ENCODE measurements at places on chromosomes 5 and 9. TPM values are rescaled to one million over a fixed set of nuclear protein-coding genes. Genes with fewer than 3 reads are reported as not detected.

Gene PAPPA
- total RNA-seq = 2.3 TPM

Gene FAT2
- 125 TPM for total RNA-seq

Gene CD274
- 0.64 TPM for total RNA-seq

Gene GPR151
- not detected for total RNA-seq

Gene TOR2A
- total RNA-seq = 16.1 TPM

Gene MARVELD2
- total RNA-seq = 27.3 TPM

Gene TAL2
- total RNA-seq = not detected

Gene CATSPER3
- total RNA-seq = not detected

Gene ARHGEF37
- total RNA-seq = 68.5 TPM

Gene MYO10
- total RNA-seq = 46.0 TPM

Gene OBP2A
- 1.7 TPM for total RNA-seq

DNA sequence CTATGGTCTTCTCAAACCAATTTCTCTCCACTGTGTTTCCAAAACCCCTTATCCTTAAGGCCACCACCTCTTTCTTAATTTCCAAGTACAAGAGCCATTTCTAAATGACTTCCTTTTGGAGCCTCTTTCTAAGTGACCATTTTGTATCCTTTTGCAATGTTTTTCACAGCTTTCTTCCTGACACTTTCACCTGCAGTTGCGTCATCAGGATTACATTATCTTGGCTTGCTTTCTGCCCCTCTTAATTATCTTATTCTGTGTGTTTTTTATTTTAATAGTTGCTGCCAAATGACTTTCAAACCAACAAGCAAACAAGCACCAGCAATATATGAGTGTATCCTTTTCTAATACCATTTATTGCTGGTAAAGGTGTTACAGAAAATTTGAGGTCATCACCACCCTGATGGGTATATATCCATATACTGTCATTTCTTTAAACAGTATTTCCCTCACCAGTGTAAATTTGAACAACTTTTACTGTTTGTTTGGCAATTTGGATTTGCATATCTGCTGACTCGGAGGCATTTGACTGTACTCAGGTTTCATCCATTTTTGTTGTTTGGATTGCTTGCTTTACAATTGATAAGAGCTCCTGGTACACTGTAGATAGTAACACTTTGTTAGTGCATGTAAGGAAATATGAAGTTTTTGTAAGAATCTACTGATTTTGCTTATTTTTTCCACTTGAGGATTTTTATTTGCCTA lies 5.4 kb upstream of the ANXA1 start:
- DNase-seq = no peak

DNA sequence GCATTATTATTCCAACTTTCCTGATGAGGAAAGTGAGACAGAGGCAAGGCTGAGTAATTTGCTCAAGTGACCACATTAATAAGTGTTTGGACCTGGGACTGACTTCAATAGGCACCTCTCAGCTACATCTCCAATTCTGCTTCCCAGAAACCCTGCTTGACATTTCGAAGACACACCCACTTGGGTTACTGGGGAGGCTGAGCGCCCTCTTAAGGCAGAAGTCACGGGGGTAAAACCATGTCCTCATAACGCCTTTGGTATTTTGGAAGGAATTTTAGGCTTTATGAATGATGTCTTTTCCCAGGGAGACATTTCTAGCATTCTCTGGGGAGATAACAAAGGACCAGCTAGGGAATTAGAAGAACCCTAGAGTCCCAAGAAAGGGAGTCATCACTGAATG lies 53.3 kb downstream of the TRPC7 start:
- DNase-seq = no peak

GRCh38 chr9:82206490-82206889 lies 217.9 kb downstream of the SPATA31D1 start:
- DNase-seq = no peak

DNA sequence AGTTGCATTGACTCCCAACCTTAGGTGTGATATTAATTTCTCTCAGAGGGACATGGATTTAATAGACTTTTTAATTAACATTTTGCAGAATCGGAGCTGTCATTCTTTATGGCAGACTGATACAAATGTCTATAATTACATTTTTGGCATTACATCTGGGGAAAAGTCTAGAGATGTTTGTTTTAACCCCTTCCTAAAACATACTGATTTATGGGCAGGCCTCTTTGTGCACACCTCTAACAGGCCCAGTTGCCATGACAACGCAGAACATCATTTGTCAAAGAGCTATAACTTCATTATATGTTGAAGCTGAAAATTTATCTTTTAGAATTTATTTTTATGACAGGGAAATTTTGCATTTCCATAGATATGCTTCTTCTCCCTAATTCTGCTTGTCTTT lies 158.5 kb downstream of the NTRK2 start:
- DNase-seq = no peak

GRCh38 chr5:169125571-169125970 lies 175.4 kb downstream of the SLIT3 start:
- DNase-seq = no peak

- no peak for DNase-seq
Measured at GRCh38 chr9:13478639-13479038, 199.1 kb upstream of the MPDZ start.

GRCh38 chr5:6488021-6488420 lies 39.4 kb downstream of the UBE2QL1 start:
- no peak for DNase-seq

GRCh38 chr5:124645396-124645795 lies 101.0 kb downstream of the ZNF608 start:
- no peak for DNase-seq

GRCh38 chr9:81053298-81054025 lies 635.9 kb downstream of the TLE1 start:
- DNase-seq = no peak

DNA sequence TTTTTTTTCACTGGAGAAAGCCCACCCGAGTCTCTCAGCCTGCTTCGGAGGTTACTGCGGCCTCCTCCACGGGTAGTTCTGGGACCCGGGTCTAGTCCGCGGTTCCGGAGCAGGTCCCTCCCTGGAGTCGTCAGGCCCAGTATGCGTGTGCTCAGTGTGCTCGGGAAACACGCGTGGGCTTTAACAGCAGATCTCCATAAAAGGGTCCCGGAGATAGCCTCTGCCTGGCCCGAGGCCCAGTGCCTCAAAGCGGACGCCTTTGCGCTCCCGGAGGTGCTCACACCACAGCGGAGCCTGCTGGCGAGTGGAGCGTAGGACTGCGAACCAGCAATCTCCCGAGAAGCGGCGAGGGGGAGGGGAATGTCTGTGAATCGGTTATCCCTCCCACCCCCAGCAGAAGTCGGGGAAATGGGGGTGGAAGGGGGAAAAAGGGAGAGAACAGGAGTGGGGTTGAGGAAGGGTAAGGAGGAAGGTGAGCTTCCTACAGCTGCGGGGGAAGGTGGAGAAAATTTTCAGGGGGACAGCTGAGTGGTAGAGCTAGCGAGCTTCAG lies 28.7 kb downstream of the CDKN2A start:
- DNase-seq = no peak

DNA sequence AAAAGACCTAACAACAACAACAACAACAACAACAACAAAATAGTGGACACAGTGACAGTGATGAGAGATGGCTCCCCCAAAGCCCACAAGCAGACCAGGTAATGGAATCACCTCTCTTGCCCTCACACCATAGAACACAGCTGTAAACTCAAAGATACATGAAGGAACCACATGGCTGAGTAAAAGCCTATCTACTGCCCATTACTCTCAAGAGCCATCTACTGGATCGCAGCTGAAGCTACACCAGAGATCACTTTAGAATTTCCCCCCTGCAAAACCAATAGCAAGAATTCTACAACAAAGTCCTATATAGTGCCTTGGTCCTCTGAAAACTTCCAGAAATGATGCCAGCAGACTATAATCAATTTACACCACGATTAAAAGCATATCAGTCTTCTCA lies 1537.6 kb upstream of the CDH9 start:
- no peak for DNase-seq

DNA sequence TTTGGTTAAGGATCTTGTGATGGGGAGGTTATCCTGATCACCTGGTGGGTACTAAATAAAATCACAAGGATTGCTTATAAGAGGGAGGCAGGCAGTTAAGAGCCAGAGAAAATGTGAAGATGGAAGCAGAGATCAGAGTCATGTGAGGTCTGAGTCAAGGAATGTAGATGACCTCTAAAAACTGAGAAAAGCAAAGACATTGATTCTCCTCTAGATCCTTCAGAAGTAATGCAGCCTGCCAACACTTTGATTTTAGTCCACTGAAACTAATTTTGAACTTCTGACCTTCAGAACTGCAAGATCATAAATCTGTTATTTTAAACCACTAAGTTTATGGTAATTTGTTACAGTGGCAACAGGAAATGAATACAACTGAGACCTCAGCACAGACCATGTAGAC lies 499.0 kb downstream of the GADD45G start:
- DNase-seq = no peak

- no peak for DNase-seq
Measured at GRCh38 chr5:133780619-133781280, 168.4 kb upstream of the FSTL4 start.

- no peak for DNase-seq
Measured at GRCh38 chr9:104527109-104527508, at the start of gene OR13C4. TSS of gene OR13C4 (minus strand) at chr9:104527209. CDS start at chr9:104527209, 0 bp downstream.

GRCh38 chr5:28810751-28811136 lies 1772.4 kb upstream of the CDH9 start:
- no peak for DNase-seq

- DNase-seq = no peak
Measured at GRCh38 chr5:159422361-159422760, 92.1 kb upstream of the IL12B start.

DNA sequence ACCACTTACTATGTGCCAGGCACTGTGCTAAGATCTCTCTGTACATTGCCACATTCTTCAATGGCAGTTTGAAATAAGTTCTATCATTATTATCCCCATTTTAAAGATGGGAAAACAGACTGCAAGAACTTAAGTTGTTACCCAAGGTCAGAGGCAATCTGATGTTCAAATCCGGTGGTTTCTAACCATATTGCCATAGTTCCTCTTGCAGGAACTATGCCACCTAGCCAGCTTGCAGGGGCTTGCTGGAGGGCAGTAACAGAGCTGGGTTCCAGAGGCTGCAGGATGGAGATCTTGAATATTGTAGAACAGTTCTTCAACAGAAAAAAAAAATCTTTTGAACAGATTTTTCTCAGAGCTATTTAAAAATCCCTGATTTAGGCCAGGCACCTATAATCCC lies 71.8 kb upstream of the TNFAIP8 start:
- no peak for DNase-seq

- no peak for DNase-seq
Measured at GRCh38 chr9:97742545-97742944, 45.4 kb upstream of the XPA start.

GRCh38 chr5:111197523-111197922 lies 26.7 kb upstream of the CAMK4 start:
- no peak for DNase-seq

- peak; percentile 79 for DNase-seq
Measured at GRCh38 chr9:137458194-137459151, 661 bp downstream of the NSMF start.

- no peak for DNase-seq
Measured at GRCh38 chr5:8700671-8701070, 831.7 kb downstream of the MTRR start.

DNA sequence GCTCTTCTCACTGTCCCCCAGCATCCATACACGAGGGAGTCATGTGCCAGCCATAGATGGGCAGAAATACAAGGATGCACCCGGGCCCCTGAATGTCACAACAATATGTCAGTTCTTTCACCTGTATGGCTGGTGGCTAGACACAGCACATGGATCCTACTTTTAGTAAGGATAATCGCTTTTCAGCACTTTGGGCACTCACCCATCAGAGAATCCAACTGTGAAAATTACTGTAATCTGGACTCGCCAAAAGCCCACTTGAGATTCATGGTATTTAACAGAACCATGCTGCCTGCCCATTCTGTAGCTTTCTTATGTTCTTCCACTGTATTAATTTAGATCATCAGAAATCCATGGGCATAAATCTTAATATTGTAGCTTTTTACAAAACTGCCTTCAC lies 124.8 kb downstream of the FRMD3 start:
- DNase-seq = no peak

DNA sequence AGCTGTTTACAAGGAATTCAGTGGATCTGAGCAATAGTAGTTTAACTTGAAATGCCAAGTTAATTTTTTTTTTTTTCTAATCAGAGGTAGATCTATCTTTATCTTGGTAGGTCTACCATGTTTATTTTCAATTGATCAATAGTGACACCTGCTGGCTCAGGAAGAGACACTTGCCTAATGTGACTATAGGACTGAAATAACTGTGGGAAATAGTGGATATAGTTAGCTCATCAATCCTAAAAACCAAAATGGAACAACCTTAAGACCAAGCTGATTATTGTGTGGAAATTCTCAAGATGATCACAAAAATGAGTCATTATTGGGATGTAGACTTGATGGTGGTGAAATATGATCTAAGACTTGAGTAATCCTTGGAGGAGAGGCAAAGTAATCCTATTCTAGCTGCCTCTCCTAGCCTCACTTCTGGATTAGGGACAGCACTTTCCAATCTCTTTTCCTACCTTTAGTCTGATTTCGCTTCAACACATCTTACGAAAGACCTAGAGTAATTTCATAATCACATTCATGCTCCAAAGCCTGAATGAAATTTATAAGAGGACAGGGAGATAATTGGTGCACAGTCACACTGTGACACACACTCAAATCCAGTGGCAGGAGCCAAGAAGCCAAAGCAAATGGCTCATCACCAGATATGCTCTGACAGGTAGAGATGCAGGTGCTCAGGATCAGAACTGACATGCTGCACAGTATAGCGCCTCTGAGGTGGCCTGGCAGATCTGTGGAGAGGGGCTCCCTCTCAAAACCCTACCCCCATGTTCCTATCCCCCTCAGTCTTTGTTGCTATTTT lies 156.3 kb downstream of the HMHB1 start:
- no peak for DNase-seq

DNA sequence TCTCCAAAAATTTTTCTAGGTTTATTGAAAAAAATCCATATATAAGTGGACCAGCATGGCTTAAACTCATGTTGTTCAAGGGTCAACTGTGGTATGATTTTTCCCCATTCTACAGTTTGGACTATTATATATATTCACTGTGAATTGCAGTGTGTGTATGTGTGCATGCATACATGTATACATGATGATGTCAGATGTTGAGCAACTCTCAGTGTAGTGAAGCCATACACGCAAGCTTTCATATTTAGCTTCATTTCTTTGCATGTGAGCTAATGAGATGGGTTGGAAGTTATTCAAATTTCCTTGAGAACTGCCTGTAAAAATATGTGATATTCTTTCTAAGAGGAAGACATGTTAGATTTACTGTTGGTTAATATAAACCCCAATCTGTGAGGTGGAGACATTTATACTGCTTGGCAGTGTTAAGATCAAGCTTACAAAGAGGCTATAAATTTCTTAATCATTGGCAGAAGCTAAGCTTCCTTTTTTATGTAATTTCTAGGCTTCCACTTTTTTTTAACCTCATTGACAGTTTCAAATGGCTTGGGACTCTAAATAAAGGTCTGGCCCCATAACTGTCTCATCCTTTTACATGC lies 134.8 kb downstream of the GABRG2 start:
- no peak for DNase-seq

Measured in suprapubic skin (tissue), 4 donors.